ENCODE measurements at places on chromosomes 1 and 21. TPM values are rescaled to one million over a fixed set of nuclear protein-coding genes. Genes with fewer than 3 reads are reported as not detected.

DNA sequence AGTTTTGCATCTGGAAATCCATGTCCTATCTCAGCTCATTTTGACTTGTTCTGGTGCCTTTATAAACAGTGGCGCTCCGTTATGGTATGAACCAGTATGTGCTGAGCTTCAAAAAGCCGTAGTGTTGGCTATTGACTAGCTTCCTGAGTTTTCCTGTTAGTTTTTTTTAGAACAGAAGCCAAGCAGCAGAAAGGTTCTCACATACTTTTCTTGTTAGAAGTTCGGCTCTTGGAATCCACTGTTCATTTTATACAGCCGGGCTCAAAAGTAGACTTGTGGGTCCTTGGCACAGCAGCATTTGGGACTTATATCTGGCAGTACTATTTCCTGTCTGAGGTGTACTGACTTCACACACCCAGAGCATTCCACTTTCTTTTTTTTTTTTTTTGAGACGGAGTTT is 63.8 kb downstream of the TBCE start:
- DNase-seq, result no peak
- H3K27ac ChIP-seq, result no peak overlapping the region
- H3K4me3 ChIP-seq, result no peak overlapping the region
- peaks cover 10% of the 10 kb centered on the region for H3K36me3 ChIP-seq
- H3K27me3 ChIP-seq, result no peaks in the 10 kb centered on the region
- no peaks in the 10 kb centered on the region for H3K4me1 ChIP-seq

Gene NBPF4
- total RNA-seq, result not detected

- H3K4me3 ChIP-seq, result no peak overlapping the region
- no peak overlapping the region for H3K27ac ChIP-seq
- H3K27me3 ChIP-seq, result no peaks in the 10 kb centered on the region
- H3K4me1 ChIP-seq, result peaks cover 9% of the 10 kb centered on the region
- DNase-seq, result no peak
These were observed 124.3 kb downstream of the OSBPL9 start for GRCh38 chr1:51741121-51741681.

GRCh38 chr1:64234714-64235113 is 31.3 kb downstream of the UBE2U start:
- no peaks in the 10 kb centered on the region for H3K36me3 ChIP-seq
- H3K27ac ChIP-seq, result no peak overlapping the region
- no peak for DNase-seq
- no peak overlapping the region for H3K4me3 ChIP-seq

- no peaks in the 10 kb centered on the region for H3K36me3 ChIP-seq
- no peak overlapping the region for H3K4me3 ChIP-seq
- H3K27ac ChIP-seq, result no peak overlapping the region
- H3K27me3 ChIP-seq, result no peaks in the 10 kb centered on the region
These were observed 48.9 kb downstream of the PRKCZ start for GRCh38 chr1:2098839-2099785.

Gene RNF186
- not detected for total RNA-seq

DNA sequence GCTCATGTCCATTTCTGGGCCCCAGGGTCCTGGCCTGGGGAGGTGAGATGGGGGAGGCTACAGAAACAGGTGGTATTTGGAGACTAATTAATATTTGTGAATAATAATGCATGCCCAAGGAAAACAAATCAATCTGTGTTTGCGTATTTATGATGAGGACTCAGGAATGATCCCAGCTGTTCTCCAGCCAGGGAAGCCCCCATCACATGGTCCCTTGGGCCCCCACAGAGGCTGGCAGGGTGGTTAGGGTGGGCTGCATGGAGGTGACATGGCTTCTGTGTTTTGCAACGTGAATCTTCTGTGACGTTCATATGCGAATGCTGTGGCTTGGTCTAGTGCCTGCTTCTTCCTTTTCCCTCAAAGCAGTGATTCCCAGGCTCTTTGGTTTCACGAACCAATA is 10.5 kb downstream of the PTPRF start:
- no peak overlapping the region for H3K27ac ChIP-seq
- no peaks in the 10 kb centered on the region for H3K27me3 ChIP-seq
- H3K4me3 ChIP-seq, result no peak overlapping the region
- DNase-seq, result peak; percentile 44

GRCh38 chr1:100616121-100616621 is 78.2 kb downstream of the GPR88 start:
- no peak for DNase-seq
- no peaks in the 10 kb centered on the region for H3K36me3 ChIP-seq
- no peak overlapping the region for H3K4me3 ChIP-seq
- H3K4me1 ChIP-seq, result peaks cover 17% of the 10 kb centered on the region
- no peaks in the 10 kb centered on the region for H3K27me3 ChIP-seq
- H3K27ac ChIP-seq, result no peak overlapping the region

- H3K27ac ChIP-seq, result no peak overlapping the region
- no peaks in the 10 kb centered on the region for H3K36me3 ChIP-seq
- DNase-seq, result no peak
These were observed 86.4 kb upstream of the IGSF21 start for GRCh38 chr1:18021242-18021641.

- no peaks in the 10 kb centered on the region for H3K36me3 ChIP-seq
- no peak for DNase-seq
- H3K27ac ChIP-seq, result no peak overlapping the region
- H3K4me1 ChIP-seq, result no peaks in the 10 kb centered on the region
- H3K27me3 ChIP-seq, result no peaks in the 10 kb centered on the region
These were observed 133.1 kb downstream of the SMYD3 start for GRCh38 chr1:246373828-246374569.

DNA sequence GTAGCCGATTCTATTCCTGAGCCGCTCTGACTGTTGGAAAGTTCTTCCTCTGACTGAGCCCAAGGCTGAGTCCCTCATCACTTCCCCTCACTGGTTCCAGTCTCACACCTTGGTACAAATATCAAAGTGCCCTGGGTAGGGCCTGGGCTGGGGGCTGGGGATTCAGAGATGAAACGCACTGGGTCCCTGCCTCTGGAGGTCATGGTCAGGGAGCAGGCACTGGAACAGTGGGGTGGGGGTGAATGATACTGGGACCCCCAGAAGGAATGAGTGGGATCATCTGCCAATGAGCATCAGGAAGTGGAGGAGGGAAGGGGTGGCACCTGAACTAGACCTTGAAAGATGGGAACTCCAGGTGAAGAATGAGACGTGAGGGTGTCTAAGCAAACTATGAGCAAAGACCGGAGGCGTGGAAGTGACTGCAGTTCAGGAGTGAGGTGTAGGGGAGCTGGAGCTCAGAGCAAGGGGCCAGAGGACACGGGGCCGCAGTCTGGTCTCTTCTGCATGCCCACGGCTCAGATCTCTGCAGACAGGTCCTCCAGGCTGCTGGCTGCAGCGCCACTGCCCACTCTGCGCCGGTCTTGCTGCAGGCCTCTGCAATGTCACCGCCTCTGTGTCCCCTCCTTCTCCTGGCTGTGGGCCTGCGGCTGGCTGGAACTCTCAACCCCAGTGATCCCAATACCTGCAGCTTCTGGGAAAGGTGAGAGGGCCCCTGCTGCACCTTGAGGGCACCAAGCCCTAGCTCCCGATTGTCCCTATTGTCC is 10.0 kb downstream of the PEAR1 start:
- no peaks in the 10 kb centered on the region for H3K4me1 ChIP-seq
- no peak overlapping the region for H3K4me3 ChIP-seq
- H3K27ac ChIP-seq, result no peak overlapping the region
- no peaks in the 10 kb centered on the region for H3K36me3 ChIP-seq
- peak; percentile 28 for DNase-seq

Gene DYRK3
- 2.8 TPM for total RNA-seq

- H3K36me3 ChIP-seq, result no peaks in the 10 kb centered on the region
- no peak overlapping the region for H3K4me3 ChIP-seq
- DNase-seq, result no peak
- H3K27me3 ChIP-seq, result no peaks in the 10 kb centered on the region
- no peaks in the 10 kb centered on the region for H3K4me1 ChIP-seq
These were observed 11.7 kb downstream of the PYHIN1 start for GRCh38 chr1:158943059-158943458.

Gene TACSTD2
- 1.1 TPM for total RNA-seq

DNA sequence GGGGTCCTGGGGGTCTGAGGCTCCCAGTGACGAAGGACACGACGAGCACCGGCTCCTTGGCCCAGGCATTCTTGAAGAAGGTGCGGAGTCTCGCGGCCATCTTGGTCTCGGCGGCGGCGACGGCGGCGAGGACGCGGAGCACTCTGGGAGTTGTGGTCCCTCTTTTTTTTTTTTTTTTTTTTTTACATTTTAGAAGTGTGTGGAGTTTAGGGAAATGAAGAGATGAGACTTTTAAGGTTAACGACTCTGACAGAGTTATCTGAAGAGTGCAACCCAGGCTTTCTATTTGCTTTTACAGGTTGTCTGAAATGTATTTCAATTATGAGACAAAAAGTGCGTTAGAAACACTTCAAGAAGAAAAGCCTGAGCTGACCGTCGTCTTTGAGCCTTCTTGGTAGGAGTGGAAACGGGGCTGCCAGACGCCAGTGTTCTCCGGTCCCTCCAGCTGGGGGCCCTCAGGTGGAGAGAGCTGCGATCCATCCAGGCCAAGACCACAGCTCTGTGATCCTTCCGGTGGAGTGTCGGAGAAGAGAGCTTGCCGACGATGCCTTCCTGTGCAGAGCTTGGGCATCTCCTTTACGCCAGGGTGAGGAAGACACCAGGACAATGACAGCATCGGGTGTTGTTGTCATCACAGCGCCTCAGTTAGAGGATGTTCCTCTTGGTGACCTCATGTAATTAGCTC is 9.7 kb downstream of the OR2B11 start:
- no peaks in the 10 kb centered on the region for H3K4me1 ChIP-seq
- no peaks in the 10 kb centered on the region for H3K27me3 ChIP-seq
- no peaks in the 10 kb centered on the region for H3K36me3 ChIP-seq

GRCh38 chr1:36571106-36571505 is 88.4 kb upstream of the CSF3R start:
- DNase-seq, result no peak
- no peak overlapping the region for H3K4me3 ChIP-seq
- H3K27ac ChIP-seq, result no peak overlapping the region
- H3K36me3 ChIP-seq, result no peaks in the 10 kb centered on the region

GRCh38 chr1:111786669-111787207 is 31.0 kb downstream of the DDX20 start:
- no peaks in the 10 kb centered on the region for H3K36me3 ChIP-seq
- no peak overlapping the region for H3K4me3 ChIP-seq
- no peaks in the 10 kb centered on the region for H3K4me1 ChIP-seq
- no peaks in the 10 kb centered on the region for H3K27me3 ChIP-seq
- DNase-seq, result no peak

All from right lobe of liver (tissue), 6 donors.